ENCODE measurements at places on chromosomes 16 and 17.

- DNase-seq = no peak
These were observed 7.1 kb upstream of the ZNF747 start for GRCh38 chr16:30541502-30542329.

DNA sequence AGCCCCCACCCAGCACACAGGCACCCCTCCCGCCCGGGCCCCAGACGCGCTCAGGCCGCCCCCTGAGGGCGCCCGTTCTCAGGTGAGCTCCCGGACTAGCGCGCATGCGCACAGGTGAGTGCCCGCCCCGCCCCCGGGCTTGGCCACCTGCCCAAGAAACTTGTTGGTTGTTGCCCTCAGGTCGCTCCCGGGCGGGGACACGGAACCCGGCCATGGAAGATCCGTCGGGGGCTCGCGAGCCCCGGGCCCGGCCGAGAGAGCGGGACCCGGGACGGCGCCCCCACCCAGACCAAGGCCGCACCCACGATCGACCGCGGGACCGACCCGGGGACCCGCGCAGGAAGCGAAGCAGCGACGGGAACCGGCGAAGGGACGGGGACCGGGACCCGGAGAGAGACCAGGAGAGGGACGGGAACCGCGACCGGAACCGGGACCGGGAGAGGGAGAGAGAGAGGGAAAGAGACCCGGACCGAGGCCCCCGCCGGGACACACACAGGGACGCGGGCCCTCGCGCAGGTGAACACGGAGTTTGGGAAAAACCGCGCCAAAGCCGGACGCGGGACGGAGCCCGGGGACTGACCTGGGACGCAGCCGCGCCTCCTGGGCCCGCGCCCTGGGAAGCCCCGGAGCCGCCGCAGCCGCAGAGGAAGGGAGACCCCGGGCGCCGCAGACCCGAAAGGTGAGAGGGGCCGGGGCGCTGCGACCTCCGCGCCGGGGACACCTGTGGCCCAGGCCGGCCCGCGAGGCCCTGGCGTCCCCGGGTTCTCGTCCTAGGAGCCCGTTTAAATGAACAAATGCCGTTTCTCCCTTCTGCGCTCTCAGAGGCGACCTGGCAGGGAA, at the start of gene MARVELD3:
TSS of gene MARVELD3 (plus strand) at position 167 of the 840 bp plus-strand sequence. CDS start at position 213, 46 bp downstream.
- peak; percentile 43 for DNase-seq

GRCh38 chr17:83144421-83145357, 65.3 kb downstream of the METRNL start:
- DNase-seq = no peak

GRCh38 chr16:84724606-84725309, 25.0 kb downstream of the USP10 start:
- peak; percentile 18 for DNase-seq

DNA sequence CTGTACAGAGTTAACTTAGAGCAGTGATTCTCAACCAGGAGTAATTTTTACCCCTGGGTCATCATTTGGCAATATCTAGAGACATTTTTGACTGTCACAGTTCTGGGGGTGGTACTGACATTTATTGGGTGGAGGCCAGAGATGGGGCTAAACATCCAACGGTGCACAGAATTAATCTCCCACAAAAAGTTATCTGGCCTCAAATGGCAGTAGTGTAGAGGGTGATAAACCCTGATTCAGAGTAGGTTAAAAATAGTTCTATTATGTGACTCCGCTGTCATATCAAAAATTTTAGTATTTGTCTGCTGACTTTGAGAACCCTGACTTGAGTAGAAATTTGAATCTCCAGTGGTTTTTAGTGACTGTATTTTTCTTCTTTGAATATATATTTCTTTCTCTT, 19.1 kb downstream of the VPS35L start:
- no peak for DNase-seq

DNA sequence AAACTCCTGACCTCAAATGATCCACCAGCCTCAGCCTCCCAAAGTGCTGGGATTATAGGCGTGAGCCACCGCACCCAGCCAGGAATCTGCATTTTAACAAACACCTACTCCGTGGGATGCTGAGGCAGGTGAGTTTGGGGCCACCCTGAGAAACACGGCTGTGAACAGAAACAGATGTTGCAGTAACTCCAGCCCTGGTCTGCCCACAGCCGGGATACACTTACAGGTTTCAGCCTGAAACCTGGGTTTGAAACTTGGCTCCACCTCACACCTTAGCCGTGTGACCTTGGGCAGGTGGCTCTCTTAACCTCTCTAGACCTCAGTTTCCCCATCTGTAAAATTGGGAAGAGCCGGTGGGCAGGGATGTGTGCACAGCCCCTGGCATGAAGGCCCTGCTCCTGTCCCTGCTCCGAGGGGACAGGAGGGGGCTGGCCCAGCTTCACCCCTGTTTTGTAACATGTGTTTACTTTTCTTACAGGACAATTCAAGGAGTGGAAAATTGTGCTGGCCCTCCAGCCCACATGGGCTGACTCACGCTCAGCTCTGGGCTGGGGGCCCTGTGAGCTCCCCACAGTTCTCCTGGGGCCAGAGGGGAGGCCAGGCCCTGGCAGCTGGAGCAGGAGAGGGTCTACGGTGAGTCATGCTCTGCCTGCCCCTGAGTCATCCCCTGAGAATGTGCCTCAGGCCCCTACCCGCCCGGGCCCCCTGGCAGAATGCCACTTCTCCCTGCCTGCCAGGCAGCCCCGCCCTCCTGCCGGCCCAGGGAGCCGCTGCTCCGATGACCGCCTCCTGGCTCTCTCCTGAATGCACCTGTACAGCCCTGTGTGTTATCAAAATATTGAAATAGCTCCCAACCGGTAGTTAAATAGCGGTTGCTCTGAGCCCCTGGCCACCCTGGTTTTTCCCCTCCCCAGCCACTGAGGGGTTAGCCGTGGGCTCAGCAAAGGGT, 7.7 kb upstream of the PPL start:
- peak; percentile 5 for DNase-seq

DNA sequence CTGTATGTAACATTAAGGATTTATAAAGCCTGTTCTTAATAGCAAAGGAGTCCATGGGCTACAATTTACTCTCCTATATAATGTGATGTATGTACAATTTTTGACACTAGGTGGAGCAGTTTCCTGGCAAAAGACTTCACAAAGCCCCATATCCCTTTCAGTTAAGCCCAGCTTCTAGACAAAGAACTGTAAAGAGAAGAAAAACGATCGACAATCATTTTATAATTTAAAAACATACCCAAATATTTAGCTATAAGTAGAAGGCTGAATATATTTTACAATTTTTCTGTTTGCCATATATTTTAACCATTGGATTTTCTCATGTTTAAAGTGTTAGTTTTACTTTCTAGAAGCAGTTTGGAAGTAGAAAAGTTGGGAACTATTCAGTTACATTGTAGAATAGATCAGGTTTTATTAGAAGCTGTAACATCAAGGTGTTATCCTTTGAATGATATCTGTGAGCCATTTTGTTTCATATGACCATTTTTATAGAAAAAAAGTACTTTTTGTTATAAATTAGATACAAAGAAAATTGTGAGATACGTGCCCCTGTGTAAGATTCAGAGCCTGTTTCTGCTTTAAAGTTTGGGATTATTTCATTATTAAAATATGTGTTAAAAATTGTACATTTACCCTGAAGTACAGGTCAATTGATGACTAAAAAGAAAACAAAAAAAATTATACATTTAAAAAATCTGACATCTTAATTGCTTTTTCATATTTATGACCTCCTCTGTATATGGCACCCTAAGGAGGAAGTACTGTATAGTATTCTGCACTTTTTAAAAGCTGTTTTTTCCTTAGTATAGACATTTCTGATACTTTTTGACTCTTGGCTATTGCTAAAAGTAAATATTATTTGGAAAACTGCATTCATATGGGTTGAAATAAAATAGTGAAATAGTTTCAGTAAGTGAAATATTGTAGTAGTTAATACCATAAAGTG, 46.3 kb downstream of the VMP1 start:
- peak; percentile 40 for DNase-seq

DNA sequence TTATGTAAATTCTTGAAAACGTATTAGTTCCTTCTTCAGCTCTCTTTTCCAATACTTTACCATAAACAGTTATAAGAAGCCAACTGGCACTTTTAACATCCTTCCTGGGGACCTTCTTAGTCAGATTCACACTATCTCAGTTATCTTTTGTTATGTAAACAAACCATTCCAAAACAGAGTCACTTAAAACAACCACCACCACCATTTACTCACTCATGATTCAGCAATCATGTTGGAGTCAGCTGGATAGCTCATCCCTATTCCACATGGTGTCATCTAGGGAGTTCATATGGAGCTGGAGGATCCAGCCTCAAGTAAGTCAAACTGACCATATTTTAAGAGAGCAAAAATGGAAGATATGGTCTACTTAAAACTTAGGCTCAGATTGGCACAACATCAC, 240.3 kb upstream of the IRX3 start:
- DNase-seq = no peak

- DNase-seq = no peak
These were observed 26.7 kb downstream of the ABCA5 start for GRCh38 chr17:69300222-69300621.

DNA sequence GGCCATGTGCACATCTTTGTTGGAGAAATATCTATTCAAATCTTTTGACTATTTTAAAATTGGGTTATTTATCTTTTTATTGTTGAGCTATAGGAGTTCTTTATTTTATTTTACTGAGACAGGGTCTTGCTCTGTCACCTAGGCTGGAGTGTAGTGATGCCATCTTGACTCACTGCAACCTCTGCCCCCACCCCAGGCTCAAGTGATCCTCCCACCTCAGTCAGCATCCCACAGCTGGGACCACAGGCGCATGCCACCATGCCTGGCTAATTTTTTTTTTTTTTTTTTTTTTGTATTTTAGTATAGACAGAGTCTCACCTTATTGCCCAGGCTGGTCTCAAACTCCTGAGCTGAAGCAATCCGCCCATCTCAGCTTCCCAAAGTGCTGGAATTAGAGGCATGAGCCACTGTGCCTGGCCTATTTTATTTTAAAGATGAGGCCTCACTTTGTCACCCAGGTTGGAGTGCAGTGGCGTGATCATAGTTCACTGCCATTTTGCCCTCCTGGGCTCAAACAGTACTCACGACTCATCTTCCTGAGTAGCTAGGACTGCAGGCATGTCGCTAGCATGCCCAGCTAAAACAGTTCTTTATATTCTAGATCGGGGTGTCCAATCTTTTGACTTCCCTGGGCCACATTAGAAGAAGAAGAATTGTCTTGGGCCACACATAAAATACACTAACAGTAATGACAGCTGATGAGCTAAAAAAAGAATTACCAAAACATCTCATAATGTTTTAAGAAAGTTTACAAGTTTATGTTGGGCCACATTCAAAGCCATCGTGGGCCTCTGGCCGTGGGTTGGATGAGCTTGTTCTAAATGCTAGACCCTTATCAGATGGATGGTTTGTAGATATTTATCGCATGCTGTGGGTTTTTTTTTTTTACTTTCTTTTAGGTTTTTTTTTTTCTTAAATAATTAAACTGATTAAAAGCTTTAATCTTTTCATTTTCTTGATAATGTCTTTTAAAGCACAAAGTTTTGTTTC, 13.7 kb downstream of the TENT4B start:
- DNase-seq = peak; percentile 12

Data from CD4-positive, alpha-beta T cell treated with Interleukin-6 for 4 hours (primary cell).